NCI-H2029 (cell line): ENCODE measurements at places on chromosomes 6 and 20.

- DNase-seq: no peak
These were observed 152.1 kb downstream of the KHDC1L start for GRCh38 chr6:73073238-73073637.

GRCh38 chr6:11598687-11599086 is 61.1 kb downstream of the TMEM170B start:
- no peak for DNase-seq

DNA sequence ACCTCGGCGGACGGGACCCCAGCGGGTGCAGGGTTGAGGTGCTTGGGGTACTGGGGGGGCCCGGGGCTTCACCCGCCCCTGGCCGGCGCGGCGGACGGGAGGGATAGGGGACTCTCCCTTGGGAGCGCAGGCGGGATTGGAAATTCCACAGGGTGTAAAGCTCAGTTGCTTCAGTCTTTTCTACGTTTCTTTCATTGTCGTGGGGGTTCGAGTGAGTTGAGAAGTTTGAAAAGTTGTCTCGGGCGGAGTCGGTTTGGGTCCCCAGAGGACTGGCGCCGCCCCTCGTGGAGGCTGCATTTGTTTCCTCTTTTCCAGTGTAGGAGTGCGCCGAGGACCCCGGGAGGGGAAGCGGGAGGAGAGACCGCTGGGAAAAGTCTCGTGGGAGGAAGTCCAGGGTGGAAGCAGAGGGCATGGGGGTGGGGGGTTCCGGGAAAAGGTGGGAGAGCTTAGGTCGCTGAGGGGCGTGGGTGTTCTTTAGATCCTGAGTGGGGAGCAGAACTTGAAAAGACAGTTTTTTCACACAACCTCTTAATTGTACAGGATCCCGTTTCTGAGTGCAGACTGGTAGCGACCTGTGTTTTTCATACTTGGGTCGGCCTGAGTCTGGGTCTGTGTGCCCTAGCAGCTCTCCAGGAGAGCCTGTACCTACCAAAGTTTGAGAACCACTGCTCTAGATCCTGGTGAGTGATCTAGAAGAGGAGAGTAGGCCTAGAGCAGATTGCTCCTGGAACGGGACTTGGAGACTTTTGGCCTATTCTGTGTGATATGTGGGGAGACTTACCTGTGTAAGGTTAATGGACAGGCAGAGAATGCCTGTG is 495 bp downstream of the FAM83B start:
- no peak for DNase-seq

- no peak for DNase-seq
These were observed 103.8 kb upstream of the PLCB4 start for GRCh38 chr20:8964959-8965562.

DNA sequence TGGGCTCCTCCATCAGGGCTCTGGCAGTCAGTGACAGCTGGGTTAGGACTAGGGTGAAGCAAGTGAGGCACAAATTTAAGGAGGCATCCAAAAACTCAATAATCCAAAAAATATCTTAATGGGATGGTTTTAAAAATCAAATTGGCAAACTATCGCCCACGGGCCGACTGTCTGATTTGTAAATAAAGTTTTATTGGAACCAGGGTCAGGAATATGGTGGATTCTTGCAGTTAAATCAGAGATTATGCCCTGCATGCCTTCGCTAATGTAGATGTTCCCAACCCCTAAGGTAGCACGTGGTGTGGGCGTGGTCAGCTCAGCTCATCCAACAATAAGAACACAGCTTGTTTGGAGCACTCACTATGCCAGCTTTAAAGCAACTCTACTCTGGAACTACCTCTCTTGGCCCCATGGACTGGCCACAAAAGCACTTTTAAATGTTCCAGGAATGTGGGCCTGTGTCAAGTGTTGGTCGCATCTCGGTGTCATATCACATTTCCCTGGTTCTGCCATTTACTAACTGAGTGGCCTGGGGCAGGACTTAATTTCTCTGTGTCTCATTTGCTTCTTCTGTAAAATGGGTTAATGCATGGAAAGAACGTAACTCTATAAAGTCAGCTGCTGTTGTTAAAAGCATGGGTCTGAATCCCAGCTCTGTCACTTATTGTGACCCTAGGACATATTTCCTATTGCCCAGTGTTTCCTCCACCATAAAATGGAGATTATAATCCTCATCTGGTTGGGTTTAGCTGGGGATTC is 7.0 kb downstream of the TP53RK start:
- DNase-seq: no peak

DNA sequence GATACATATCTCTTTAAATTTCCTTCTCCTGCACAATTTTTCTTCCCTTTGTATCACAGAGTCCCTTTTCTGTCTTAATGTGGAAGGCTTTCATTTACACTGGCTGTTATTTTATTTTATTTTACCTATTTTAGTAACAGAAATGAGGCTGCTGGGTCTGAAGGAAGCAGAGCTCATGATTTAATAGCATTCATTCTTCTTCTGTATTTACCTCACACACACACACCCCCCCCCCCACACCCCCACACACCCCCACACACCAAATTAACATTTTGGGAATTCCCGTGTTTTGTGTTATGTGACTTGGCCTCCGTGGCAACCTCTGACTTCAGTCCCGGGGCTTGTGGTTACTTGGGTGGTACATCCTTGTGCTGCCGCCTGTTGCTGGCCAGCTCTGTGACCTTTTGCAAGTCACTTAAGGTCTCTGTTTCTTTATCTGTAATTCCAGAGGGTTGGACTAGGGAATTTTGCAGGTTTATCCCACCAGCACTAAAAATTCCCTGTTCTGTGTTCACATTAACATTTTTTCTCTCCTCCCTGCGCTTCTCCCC is 108.8 kb downstream of the TIAM2 start:
- no peak for DNase-seq

- no peak for DNase-seq
These were observed 63.0 kb downstream of the SYCP2L start for GRCh38 chr6:10949579-10950490.

DNA sequence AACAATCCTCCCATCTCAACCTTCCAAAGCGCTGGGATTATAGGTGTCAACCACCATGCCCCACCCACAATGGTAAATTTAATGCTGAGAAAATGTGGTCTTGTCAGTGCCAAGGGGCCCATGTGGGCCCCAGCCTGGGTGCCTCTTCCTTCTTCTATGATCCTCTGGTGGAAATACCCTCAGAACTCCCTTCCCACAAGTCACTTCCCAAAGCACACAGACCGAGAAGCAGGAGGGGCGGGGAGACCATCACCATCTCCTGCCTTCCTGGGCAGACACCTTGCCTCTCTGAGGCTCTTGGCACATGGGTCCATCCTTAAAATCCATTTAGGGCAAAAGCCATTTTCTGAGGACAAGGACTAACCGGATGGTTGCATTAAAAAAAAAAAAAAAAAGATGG is 59.0 kb downstream of the NOL4L start:
- DNase-seq: no peak

DNA sequence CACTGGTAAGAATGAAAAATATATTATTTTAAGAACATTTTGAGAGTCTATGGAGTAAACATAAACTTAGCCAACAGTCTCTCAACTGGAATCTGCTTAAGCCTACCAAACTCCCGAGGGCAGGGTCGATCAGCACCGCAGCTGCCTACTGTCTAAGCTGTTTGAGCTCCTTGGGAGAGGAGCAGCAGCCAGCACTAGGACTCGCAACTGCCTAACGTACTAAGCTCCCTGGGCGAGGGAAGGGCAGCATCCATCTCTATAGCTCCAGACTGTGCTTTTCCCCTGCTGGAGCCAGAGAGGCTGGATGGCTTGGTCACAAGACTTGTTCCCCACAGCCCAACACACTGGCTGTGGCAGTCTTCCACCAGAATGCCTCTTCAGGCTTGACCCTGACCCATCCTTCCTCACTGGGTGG is 96.4 kb downstream of the MOXD1 start:
- no peak for DNase-seq

GRCh38 chr20:47960769-47961541 is 175.7 kb upstream of the SULF2 start:
- no peak for DNase-seq

DNA sequence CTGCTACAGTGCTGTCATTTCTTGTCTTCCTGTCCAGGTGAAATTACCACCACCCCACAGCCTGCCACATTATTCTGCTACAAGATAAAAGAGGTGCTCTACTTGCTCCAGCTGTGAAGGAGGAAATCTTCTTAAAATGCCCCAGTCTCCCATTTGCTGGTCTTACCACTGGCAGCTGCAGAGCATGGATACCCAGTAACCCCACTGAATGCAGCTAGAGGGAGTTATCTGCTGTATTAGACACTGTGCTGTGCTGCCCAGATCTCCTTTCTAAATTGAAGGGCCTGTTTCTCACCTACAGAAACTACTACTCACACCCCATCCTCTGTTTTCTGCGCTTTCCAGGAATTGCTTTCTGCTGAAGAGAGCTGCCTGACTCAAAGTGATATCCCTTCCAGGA is 517.8 kb downstream of the PKHD1 start:
- no peak for DNase-seq

DNA sequence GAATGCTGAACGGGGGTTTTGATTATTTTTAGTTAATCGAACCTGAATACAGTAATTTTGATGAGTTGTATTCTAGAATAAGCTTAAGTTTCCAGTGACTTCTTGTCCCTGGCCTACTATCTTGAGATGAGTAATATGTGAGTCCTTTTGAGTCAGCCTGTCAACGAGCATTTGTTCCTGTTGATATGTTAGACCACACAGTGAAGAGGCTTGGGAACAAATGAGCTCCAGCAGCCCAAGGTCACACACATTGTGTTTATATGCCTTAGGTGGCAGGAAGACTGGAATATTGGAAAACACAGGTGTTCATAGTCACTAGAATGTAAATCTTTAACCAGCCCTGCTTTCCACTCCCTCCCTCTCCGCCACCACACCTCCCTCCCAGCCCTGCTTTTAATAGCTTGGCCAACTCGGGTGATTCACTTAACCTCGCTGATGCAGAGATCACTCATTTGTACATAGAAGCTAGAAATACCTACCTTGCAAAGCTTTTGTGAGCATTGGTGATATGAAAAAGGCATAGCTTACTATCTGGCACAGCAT is 9.1 kb downstream of the SMPDL3A start:
- peak; percentile 60 for DNase-seq

- DNase-seq: no peak
These were observed 211.9 kb upstream of the CNR1 start for GRCh38 chr6:88377976-88378568.

DNA sequence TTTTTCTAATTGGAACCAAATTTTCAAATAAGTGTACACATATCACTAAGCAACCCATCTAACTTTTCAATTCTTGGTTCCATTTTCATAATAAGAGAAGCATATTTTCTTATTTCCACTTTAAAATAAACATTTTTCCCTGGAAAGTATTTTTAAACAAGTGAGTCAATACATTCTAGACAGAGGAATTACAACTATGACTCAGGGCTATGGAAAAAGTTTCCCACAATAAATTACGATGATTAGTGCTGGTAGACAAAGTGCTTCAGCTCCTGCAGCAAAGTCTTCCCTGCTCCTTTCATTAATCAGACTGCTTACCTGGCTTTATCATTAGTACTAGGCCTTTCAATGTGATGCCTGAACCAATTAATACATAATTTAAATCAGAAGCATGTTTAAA is 322.5 kb downstream of the HACE1 start:
- DNase-seq: no peak

- DNase-seq: no peak
These were observed 34.9 kb downstream of the FOXC1 start for GRCh38 chr6:1644516-1645060.

GRCh38 chr6:134063966-134064445 is 11.6 kb upstream of the SLC2A12 start:
- DNase-seq: peak; percentile 30

- no peak for DNase-seq
These were observed 192.7 kb downstream of the KHDC1L start for GRCh38 chr6:73032586-73032985.

- no peak for DNase-seq
These were observed 49.2 kb upstream of the MAP7 start for GRCh38 chr6:136599329-136600011.

DNA sequence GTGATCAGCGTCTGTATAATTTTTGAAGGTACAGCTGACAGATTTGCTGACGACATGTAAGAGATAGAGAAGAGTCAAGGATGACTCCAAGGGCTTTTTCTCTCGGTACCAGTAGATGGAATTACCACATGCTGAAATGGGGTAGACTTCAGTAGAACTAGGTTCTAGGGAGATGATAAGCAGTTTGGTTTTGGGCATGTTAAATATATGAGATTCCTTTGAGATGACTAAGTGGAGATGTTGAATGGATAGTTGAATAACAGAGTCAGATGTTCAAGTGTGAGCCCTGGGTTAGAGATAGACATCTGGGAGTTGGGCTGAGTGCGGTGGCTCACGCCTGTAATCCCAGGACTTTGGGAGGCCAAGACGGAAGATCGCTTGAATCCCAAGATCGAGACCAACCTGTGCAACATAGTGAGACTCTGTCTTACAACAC is 50.0 kb downstream of the PHF20 start:
- no peak for DNase-seq

- DNase-seq: no peak
These were observed 527.3 kb upstream of the MAP3K7 start for GRCh38 chr6:91114123-91114708.

- DNase-seq: no peak
These were observed 258.4 kb upstream of the FAM83B start for GRCh38 chr6:54588176-54588575.

DNA sequence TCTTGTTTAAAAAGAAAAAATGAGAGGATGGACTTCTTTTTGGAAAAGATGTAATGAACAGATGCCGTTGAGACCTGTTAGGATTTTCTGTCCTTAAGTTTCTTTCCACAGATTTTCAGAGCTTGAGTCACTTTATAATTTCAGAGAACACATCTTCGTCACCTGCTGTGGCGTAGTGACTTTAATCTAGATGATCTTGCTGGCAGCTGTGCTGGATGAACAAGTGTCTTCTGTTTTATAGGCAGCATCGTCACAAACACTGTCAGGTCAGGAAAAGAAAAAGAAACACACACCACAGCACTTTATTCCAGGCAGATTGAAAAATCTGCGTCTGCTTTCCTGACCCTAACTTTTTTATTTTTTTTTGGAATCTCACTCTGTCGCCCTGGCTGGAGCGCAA is 35.7 kb upstream of the GCNT2 start:
- DNase-seq: no peak

DNA sequence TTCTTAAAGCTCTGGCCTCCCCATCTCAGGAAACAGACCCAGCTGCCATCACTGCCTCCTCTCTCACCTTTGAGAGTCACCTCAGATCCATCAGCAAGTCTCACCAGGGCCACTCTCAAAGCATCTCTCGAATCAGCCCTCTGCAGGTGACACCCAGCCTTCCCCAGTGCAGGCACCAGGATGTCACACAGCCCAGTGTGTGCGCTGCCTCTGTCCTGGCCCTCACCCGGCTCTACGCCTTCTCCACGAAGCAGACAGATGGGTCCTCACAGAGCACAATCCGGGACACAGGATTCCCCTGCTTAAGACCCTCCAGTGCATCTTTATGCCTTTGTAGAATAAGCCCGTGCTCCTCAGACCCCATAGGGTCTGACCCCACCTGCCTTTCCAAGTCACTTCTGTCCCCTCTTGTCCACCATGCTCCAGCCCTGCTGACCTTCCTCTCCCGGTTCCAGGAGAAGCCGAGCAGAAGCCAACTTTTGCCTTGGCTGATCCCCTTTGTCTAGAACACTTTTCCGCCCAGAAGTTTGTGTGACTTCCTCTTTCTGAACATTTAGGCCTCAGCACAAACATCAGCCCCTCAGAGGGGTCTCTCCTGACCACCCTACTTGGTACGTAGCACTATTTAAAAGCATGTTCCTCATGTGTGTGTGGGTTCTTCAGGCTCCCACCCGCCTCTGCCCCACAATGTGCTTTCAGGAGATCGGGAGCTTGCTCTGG is 60.2 kb downstream of the PSMG4 start:
- no peak for DNase-seq

GRCh38 chr20:16580620-16581019 is 7.4 kb upstream of the KIF16B start:
- no peak for DNase-seq

GRCh38 chr6:1607516-1608221 is 2.0 kb upstream of the FOXC1 start:
- peak; percentile 57 for DNase-seq
